Right lobe of liver (tissue), 6 donors: ENCODE measurements at places on chromosomes 2 and 18.

GRCh38 chr2:134668821-134669220 lies 50.0 kb downstream of the TMEM163 start:
- no peak for DNase-seq

DNA sequence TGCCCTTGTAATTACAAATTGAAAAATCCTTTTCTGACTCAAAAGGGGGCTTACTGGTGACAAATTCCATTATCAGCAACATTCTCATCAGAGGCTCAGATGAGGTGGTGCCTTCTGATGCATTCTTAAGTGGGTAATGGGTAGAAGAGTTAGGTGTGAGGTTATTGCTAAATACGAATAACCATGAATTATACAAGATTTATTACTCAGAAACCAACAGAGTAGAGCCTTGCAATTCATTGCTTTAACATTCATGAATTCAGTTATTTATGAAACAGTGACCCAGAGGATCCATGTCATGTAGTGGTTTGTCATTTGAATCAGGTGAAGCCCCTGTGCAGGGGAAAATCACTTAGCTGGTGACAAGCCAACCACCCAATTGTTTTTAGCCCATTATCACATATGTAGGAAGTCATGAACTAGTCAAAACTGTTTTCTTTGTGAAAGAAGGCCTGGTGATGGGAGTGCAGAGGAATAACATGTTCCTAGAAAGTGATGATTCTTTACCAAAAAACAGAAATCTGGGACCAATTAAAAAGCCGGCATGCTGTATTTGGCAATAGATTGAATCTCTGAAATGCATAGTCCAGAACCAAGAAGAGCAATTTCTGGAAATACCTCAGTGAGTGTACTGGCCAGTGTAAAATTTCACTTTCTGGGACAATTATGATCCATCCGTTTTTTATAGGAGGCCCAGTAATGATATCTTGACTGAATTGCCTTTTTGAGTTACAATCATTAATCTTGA lies 70.2 kb downstream of the CRIM1 start:
- no peak for DNase-seq

- DNase-seq = no peak
Measured at GRCh38 chr2:97997784-97998392, 2.1 kb upstream of the TMEM131 start.

- no peak for DNase-seq
Measured at GRCh38 chr2:239479471-239479870, 78.7 kb upstream of the HDAC4 start.

- DNase-seq = no peak
Measured at GRCh38 chr2:63422556-63422955, 165.7 kb downstream of the WDPCP start.

DNA sequence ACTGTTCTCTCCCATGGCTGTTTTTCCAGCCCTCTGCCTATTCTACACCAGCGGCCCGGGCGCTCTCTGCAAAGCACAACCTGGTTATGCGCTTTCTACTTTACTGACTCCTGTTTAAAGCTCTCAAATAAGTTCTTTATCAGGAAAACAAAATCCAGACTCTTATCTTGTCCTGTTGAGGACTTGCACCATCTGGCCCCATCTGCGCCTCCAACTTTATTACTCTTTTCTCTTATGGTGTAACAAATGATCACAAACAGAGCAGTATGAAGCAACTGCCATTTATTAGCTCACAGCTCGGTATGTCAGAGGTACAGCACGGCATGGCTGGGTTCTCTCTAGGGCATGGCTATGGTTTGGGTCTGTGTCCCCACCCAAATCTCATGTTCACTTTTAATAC lies 236.5 kb upstream of the NT5C1B start:
- no peak for DNase-seq

DNA sequence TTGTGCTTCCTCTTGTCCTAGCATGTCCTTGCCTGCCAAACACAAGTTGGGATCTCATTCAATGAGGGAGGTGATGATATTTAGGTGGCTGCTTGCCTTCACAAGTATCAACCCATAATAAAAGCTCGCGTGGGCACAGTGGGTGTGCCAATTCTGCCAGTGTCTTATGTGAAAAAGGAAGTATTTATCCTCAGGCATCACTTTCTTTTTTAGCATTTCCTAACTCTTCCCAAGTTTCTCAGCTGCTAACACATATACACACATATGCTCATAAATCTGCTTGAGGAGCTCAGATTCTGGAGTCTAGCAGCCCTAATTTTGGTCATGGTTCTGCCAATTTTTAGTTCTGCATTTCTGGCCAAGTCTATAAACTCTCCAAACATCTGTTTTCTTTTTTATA lies 319.5 kb upstream of the HNMT start:
- DNase-seq = no peak

- no peak for DNase-seq
Measured at GRCh38 chr18:48342125-48342524, 67.1 kb downstream of the ZBTB7C start.

DNA sequence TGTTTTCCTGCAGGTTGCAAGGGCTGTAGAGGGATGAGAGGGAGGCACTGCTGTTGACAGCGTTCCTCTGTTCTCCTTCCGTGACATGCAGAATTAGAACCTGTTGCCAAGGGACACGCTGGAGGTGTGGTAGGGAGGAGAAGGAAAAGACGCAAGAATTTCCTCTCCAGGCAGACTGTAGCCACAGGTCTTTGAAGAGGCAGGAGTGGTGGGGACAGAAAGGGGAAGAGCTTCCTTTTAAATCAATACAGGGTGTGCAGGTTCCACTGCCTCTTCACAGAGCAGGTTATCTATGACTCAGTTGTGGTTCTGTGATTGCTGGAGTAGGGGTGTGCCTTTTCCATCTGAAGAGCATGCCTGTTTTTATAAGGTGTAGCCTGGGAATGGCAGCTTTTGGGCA lies 133.0 kb downstream of the WDSUB1 start:
- no peak for DNase-seq

GRCh38 chr2:63301481-63301880 lies 250.9 kb downstream of the OTX1 start:
- DNase-seq = no peak

- no peak for DNase-seq
Measured at GRCh38 chr2:100057901-100058261, 84.5 kb downstream of the AFF3 start.

DNA sequence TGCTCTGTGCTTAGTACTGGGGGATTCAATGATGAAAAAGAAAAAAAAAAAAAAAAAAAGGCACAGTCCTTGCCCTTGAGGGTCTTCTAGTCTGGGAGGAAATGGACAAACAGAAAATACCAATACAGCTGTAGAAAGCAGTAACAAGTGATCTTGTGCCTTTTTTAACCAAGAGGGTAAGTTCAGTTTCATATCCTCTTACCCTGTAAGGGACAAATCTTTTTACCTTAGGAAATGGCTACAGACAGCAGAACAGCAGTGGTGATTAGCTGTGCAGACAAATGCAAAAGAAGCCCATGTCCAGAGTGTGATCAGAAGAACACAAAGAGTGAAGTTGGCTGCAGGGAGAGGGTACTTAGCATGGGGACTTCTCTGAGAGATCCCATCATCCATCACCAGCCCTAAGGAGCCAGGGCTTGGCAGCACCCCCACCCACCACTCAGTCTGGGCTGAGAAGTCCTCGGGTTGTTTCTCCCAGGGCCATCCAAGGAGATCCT lies 102.9 kb downstream of the ALPK2 start:
- DNase-seq = no peak

DNA sequence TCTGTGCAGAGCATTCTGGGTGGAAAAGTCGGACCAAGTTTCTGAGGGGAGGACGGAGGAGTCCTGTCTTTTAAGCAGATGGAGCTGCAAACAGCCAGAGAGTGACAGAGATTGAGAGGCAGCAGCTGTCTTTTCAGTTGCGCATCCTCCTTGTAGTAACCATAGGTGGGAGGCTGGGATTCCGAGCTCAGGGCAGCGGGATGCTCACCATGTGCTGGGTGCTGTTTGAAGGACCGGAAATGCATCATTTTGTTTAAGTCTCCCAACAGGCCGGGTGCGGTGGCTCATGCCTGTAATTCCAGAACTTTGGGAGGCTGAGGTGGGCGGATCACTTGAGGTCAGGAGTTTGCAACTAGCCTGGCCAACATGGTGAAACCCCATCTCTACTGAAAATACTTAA lies 93.4 kb downstream of the AGAP1 start:
- no peak for DNase-seq

DNA sequence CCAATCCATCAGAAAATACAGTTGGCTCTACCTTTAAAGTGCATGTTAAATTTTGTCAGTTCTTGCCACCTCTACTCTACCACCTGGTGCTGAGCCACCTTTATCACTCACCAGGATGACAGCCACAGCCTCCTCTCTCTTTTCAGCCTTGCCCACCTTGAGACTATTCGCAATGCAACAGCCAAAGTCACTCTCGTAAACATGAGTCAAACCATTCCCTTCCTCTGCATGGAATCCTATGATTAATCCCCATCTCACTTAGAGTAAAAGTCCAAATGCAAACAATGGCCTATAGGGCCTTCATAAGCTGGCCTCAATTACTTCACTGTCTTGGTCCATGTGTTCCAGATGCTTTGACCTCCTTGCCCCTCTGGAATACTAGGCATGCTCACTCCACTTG lies 5.8 kb upstream of the OSBPL6 start:
- no peak for DNase-seq

- DNase-seq = no peak
Measured at GRCh38 chr18:48985161-48985560, 34.4 kb upstream of the SMAD7 start.

DNA sequence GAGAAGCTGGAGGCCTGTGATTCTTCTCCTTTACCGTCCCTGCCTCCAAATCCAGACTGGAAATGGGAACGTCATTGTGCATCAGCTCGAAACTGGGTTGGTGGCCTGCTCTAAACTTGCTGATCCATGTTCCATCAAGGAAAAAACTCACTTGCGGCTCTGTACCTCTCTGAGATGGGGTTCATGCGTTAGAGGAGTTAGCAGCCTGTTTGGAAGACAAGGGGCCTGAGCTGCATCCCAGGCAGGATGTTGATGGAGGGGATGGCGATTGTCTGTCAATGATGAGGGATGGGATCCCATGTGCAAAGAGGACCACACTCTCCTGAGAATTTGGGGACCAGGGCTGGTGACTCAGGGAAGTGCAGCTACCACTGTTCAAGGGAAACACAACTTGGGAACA lies 26.0 kb downstream of the TWIST2 start:
- peak; percentile 20 for DNase-seq

- no peak for DNase-seq
Measured at GRCh38 chr2:55154525-55155030, 77.5 kb downstream of the CLHC1 start.

DNA sequence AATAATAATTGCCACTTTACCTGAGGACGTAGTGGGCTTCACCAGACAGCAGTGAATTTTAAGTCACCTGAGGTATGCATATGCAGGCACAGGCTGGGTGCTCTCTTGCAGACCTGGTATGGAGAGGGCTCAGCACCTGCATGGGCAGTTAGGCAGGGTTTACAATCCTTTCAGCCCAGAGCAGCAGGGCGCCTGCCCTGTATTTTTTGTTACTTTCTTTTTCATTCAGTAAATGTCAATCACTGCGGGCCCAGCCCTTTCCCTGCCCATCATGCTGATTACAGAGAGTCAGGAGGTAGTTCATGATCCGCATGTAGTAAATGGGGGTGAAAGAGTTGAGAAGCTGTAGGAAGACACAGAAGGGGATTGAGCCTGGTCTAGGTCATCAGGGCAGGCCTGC lies 147.0 kb upstream of the ALPP start:
- no peak for DNase-seq

DNA sequence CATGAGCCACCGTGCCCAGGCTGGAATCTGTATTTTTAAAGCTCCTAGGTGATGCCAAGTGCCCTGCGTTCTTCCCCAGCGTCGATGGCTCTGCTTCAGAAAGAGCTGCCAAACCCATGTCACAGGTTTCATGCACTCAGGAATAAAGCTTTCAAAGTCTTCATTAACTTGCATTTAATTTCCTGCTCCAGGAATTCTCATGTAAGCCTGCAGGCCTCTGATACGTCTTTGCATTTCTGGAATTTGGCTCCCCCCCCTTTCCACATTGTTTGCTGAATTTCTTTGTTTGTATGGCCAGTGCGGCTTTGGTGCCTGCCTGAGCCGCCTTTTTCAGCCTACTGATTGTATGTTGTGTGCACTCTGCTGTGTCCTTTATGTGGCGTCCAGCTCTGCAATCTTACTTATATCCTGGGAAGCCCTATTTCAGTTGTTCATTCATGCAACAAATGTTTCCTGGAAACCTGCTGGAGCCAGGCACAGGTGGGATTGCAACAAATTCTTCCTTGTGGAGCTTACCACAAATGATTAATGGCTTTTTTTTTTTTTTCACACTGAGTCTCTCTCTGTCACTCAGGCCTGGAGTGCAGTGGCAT lies 17.9 kb upstream of the OTOF start:
- DNase-seq = peak; percentile 7

GRCh38 chr2:189545418-189545817 lies 35.2 kb downstream of the SLC40A1 start:
- no peak for DNase-seq

DNA sequence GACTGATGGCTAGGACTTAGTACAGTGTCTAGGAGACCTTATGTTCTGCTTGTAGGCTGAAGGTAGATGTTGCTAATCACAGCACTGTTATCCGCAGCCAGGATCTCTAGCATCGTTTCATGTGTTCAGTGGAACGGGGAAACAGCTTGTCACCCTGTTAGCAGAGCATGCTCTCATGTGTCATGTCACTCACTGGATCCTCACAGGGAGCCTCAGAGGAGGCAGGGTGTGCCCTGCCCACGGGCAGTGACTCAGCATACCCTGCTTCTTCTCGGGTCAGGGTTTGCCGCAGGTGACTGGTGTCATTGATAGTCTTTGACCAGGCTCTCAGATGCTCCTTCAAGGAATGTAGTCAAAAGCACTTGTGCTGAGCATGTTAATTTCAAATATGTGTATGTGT lies 44.4 kb downstream of the RPIA start:
- no peak for DNase-seq

DNA sequence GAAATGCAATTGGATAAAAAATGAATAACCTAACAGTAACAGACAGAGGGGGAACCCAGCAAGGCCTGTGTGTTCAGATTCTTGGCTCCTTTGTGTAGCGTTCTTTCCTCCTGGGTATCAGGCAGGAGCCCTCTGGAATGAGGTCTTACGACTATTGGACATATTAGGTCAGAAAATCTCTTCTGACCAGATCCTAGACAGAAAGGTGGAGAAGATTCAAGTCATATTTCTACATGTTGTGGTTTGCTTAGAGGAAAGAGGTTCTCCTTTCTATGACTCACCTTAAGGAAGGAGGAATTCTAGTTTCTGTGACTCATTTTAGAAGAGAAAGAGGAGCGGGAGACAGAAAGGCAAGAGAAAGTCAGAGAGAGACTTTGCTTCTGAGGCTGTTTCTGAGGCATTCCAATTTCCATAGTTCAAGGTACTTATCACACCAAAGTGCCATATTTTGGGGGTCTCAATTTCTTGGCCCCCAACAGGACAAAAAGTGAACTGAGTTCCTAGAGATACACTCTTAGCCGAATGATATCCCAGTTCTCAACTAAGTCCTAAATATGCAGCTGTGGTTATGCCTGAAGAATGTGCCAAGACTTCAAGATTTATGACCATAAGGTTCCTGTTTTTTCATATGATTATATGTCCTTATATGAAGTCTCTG lies 618.6 kb downstream of the ZEB2 start:
- no peak for DNase-seq

- DNase-seq = no peak
Measured at GRCh38 chr2:2868085-2868484, 509.5 kb downstream of the EIPR1 start.
